ENCODE measurements at places on chromosomes 1 and 21.

GRCh38 chr21:36465478-36465877, 14.4 kb downstream of the CLDN14 start:
- DNase-seq: no peak

- no peak for DNase-seq
Observed at GRCh38 chr1:171877701-171878100, 36.4 kb downstream of the DNM3 start.

DNA sequence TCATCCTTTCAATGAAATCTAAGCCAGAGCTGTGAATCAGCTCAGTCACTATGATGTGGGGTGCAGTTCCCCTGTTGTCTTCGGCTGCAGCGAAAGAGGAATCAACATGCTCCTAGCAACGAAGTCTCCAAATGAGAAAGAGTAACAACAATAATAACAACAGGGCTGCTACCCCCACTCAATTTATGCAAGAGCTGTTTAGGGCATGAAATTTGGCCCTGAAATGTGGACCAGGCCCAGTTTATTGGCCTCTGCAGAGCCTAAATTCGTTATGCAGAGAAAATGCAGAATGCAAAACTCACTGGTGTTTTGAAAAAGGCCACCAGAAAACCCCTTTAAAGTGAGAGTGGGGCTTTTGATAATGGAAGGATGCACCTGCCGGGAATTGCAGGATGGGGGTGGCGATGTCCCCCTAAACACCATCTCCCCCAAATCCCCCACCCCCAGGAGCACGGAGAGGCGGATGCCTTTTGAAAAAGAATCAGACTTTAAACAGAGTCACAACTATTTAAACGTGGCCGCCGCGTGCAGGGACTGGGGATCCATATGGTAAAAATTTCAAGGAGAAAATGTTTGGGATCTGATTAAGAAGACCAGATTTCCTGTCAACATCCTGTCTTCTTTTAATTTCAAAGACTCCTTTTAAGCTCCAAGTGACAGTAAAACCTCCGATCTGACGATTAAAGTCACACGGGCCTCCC, 1.9 kb downstream of the RUNX3 start:
- no peak for DNase-seq

- DNase-seq: no peak
Observed at GRCh38 chr1:43388613-43389012, 987 bp downstream of the MED8 start.

DNA sequence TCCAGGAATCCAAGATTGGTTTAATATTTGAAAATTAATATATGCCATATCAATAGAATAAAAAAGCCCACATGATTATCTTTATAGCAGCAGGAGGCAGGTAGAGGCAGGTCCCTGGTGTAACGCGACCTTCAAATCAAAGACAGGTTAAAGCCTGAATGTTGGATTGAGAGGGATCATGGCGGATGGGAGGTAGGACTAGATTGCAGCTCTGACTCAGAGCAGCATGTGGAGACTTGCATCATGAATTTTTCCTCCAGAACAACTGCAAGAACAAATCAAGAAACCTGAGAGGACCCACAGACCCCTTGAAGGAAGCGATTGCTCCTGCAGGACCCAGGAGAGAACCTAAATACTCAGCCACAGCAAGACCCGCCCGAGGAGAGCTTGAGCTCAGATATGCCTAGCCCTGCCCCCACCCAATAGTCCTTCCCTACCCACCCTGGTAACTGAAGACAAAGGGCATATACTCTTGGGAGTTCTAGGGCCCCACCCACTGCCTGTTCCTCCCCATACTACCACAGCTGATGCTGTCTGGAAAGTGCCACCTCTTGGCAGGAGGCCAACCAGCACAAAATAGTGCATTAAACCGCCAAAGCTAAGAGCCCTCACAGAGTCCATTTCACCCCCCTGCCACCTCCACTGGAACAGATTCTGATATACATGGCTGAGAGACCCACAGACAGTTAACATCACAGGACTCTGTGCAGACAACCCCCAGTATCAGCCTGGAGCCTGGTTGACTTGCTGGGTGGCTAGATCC, 19.5 kb downstream of the S100B start:
- DNase-seq: no peak

GRCh38 chr1:93961906-93962305, 52.7 kb upstream of the GCLM start:
- DNase-seq: no peak

- no peak for DNase-seq
Observed at GRCh38 chr1:29858646-29859045, 622.3 kb downstream of the PTPRU start.

DNA sequence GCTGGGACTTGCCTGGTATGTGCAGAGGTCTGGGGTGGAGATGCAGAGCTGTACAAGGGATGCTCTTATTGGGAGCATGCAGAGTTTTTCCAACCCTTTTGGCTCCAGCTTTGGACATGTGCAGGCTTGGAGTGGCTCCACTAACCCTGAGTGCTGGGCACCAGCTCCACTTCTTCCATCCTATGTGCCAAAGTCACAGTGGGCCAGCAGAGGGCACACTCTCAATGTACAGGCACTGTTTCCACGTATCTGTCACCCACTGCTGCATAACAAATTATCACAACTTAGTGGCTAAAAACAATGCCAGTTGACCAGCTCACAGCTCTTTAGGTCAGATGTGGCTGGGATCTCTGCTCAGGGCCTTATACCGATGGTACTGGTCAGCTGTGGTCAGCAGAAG, 631.8 kb downstream of the AJAP1 start:
- DNase-seq: no peak

GRCh38 chr1:45669379-45669778, 17.0 kb downstream of the GPBP1L1 start:
- DNase-seq: no peak

GRCh38 chr1:222097588-222097987, 355.7 kb upstream of the DUSP10 start:
- no peak for DNase-seq

- no peak for DNase-seq
Observed at GRCh38 chr1:17825273-17826164, 70.4 kb downstream of the ACTL8 start.

DNA sequence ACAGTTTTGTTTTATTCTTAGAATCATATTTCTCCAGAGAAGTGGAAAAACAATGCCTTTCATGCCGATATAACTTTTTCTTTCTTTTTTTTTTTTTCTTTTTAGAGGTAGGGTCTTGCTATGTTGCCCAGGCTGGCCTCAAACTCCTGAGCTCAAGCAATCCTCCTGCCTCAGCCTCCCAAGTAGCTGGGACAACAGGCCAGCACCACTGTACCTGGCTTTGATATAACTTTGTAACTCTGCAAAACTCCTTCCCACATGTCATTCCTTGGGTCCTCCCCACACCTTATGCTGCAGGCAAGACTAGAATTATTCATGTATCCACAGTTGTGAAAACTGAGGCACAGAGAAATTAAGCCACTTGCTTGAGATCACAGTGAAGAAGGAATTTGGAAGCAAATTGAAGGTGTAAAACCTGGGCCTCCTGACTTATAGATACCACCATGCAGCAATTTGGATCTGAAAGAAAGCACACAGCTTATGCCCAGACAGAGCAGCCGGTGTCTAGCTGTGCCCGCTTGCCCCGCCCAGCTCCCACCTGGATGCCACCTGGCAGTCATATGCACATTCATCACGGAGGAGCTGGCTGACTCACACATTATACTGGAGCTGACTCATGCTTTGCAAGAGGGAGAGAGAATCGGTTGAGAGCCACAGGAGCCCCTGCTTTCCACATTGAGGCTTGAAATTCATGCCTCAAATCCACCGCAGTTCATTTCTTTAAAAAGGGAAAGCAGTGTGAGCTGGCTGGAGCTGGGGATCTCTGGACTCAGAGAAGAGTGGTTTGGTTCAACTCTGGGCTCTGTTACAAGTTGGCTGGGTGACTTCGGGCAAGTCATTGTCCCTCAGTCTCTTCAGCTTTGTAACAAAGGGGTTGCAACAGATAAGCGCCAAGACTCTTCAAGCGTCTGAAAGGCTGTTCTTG, 8.3 kb upstream of the SLC2A1 start:
- DNase-seq: no peak

- no peak for DNase-seq
Observed at GRCh38 chr1:156643778-156644092, 1.8 kb downstream of the BCAN start.

GRCh38 chr1:164651351-164651951, 92.5 kb downstream of the PBX1 start:
- no peak for DNase-seq

DNA sequence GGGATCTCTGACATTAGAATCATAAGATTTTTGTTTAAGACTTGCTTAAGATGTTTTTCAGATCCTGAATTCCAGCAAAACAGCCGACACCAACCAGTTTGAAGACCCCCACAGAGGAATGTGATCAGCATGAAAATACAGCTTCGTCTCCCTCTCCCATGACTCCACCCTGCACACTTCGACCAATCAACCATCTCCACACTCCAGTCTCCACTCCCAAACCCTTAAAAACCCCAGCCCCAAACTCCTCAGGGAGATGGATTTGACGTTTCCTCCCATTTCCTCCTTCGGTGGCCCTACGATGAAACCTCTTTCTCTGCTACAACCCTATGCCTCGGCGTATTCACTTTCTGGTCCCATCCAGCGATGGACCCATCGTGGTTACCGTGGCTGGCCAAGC, 30.1 kb upstream of the KIF26B start:
- DNase-seq: no peak

DNA sequence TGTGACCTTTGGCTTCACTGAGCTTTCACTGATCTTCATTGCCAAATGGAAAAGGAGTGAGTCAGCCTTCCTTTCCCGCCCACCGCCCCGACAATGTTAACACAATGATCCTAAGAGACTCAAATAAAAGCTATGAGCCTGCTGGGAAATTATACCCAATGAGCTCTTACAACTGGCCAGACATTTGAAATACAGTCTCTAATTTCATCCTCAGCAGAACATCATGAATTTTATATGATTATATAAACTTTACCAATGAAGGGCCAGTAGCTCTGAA, 252.5 kb downstream of the SIPA1L2 start:
- no peak for DNase-seq

GRCh38 chr1:181791721-181792120, 269.8 kb downstream of the ZNF648 start:
- no peak for DNase-seq

DNA sequence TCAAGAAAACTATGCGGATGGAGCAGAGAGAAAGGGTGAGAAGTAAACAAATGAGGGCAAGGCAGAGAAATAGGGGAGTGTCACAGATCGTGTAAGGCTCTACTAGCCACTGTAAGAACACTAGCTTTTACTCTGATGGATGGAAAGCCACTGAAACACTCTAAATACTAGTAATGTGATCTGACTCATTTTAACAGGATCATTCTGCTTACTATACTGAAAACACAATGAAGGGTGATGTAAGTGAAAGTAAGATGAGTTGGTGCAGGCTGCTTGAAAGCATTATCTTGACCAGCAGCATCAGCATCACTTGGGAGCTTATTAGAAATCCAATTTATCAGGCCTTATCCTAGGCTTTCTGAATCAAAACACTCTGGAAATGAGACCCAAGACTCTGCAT, 32.7 kb downstream of the TUT4 start:
- no peak for DNase-seq

DNA sequence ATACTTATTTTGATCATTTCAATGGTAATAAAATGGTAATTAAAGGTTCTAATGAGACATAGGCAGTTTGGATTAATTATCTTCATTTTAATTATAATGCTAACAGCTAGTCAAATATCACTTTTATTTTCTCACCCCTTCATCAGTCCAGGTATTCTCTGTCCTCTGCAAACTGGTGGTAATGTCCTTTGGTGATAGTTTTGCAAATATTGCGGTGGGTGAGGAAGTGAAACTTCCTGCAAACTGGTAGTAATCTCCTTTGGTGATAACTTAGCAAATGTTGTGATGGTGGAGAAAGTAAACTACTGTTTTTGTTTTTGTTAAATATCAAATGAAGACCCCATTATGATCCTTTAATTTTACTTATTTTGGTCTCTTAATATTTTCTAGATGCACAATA, 209.0 kb downstream of the AMY1C start:
- no peak for DNase-seq

- no peak for DNase-seq
Observed at GRCh38 chr21:46180079-46180722, 4.1 kb downstream of the SPATC1L start.

GRCh38 chr1:183769956-183770815, 34.7 kb upstream of the RGL1 start:
- DNase-seq: no peak

- DNase-seq: no peak
Observed at GRCh38 chr1:25343872-25344271, 5.7 kb downstream of the TMEM50A start.

DNA sequence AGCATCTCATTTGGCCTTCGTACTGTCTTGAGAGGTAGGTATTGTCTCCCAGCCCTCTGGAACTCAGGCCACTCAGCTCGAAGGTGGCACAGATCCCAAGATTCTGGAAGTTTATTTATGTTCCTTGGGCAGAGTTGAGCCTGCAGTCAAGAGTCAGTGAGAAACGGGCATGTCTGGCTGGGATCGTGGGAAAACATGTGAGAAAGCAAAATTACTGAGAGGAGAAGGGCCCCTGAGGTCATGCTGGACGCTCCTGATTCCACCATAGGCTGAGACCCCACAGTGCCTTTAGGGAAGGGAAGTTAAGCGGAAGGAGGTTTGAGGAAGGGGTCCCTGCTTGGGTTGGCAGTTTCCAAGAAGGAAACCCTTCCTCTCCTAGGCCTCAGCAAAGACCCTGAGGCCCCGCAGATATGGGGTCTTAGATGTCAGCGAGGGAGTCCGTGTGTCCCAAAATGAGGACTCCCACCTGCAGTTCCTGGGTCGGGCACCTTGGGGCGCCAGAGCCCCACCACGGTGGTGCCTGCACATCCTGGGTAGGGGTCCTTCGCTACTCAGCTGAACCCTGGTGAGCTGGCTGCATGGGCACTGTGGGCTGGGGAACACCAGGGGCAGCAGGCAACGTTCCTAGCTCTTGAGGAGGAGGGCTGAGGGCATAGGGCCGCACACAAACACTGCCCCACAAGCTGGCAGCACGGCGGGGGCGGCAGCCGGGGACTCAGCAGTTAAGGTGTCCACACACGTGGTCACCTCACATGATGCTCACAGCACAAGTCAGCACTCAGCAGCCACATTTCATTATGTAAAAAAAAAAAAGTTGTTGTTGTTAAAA, 12.3 kb upstream of the SEMA4A start:
- no peak for DNase-seq

DNA sequence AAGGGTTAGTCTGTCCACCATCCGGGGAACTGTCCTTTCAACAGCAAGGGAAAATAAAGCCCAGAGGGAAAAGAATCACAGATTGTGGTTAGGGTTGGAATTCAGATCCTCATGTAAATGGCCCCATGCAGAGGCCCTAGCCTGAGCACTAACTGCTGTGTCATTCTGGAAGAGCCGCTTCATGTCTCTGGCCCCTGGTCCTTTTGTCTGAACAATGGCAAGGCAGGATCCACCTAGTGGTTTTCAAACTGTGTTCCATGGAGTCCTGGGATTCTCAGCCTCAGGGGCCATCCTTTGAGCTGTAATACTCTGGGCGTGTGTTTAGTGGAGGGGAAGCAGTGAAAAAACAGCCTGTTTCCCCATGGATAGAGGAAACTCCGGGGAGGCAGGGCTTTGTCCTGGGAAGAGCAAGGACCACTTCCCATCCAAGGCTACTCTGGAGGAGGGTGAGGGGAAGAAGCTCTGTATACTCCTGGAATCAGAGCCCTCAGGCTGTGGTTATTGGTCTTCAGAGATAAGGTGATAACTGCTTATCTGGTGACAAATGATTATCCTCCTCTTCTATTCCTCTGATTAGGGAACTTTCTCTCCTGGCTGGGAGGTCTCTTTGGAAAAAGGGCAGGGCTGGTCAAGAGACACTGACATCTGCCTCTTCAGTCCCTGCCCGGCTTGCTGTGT, 19.2 kb downstream of the PAX7 start:
- DNase-seq: no peak

- DNase-seq: no peak
Observed at GRCh38 chr1:20399606-20400180, 86.3 kb downstream of the CAMK2N1 start.

All from hypothalamus (tissue), 51 donors.